ENCODE measurements at places on chromosomes 4 and X. TPM values are rescaled to one million over a fixed set of nuclear protein-coding genes. Genes with fewer than 3 reads are reported as not detected.

The TLR2 gene
- total RNA-seq = 1.6 TPM

The HNRNPD gene
- total RNA-seq = 64.4 TPM

The SLC7A11 gene
- 52.1 TPM for total RNA-seq

The BANK1 gene
- total RNA-seq = 0.23 TPM

The RRAGB gene
- total RNA-seq = 107 TPM

The VSIG4 gene
- total RNA-seq = 30.7 TPM

The FAM47A gene
- total RNA-seq = not detected

The MGARP gene
- 0.46 TPM for total RNA-seq

The RAB33A gene
- total RNA-seq = 22.6 TPM

The NUDT6 gene
- total RNA-seq = 12.0 TPM

The PFKFB1 gene
- total RNA-seq = 0.23 TPM

The SCML2 gene
- total RNA-seq = 9.2 TPM

The C4orf50 gene
- total RNA-seq = 19.4 TPM

The NLGN4X gene
- 71.3 TPM for total RNA-seq

The XPNPEP2 gene
- 0.23 TPM for total RNA-seq

The ADH1B gene
- total RNA-seq = 0.23 TPM

The PPP1R3F gene
- 15.7 TPM for total RNA-seq

The GRID2 gene
- 56.5 TPM for total RNA-seq

The DRD5 gene
- 3.0 TPM for total RNA-seq

The RAB9B gene
- total RNA-seq = 46.6 TPM

The GC gene
- not detected for total RNA-seq

The SPP1 gene
- 401 TPM for total RNA-seq

The TRPC5OS gene
- total RNA-seq = 0.23 TPM

The POLN gene
- 6.5 TPM for total RNA-seq

The CYTL1 gene
- total RNA-seq = 0.69 TPM

The ALG13 gene
- 55.6 TPM for total RNA-seq
